ENCODE measurements at places on chromosomes 3 and 15. TPM values are rescaled to one million over a fixed set of nuclear protein-coding genes. Genes with fewer than 3 reads are reported as not detected.
A peak's percentile ranks its signal among the peaks of the same experiment; 100 is the strongest.

DNA sequence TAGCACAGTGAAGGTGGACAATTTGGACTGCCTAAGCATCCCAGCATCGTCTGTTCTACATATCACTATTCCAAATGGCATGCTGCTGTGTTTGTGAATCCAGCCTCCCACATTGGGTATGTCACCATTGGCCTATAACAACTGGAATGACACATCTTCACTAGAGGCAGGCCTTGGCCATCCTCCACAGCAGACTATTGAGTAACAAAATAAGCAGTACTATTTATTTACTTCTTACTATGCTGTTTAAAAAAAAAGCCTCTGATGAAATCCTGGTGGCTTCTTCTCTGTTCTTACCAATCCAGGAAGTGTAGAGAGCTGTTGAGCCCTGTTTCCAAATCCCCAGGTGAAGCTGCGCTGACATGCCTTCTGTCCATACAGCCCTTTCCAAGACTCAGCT lies 30.6 kb upstream of the CERS3 start:
- peak; percentile 77 for DNase-seq
- no peak overlapping the region for H3K4me3 ChIP-seq
- H3K4me1 ChIP-seq, result peaks cover 11% of the 10 kb centered on the region

CYP1A1 gene
- 3.0 TPM for total RNA-seq

GRCh38 chr3:15011174-15011573 lies 53.9 kb downstream of the MRPS25 start:
- peaks cover 27% of the 10 kb centered on the region for H3K4me1 ChIP-seq
- no peaks in the 10 kb centered on the region for H3K27me3 ChIP-seq
- peak overlapping the region; percentile 63 for H3K27ac ChIP-seq
- no peaks in the 10 kb centered on the region for H3K36me3 ChIP-seq
- H3K4me3 ChIP-seq, result no peak overlapping the region

GRCh38 chr3:100359035-100359434 lies 24.5 kb downstream of the NIT2 start:
- no peaks in the 10 kb centered on the region for H3K4me1 ChIP-seq
- no peaks in the 10 kb centered on the region for H3K27me3 ChIP-seq
- no peak for DNase-seq
- no peaks in the 10 kb centered on the region for H3K36me3 ChIP-seq
- no peak overlapping the region for H3K27ac ChIP-seq
- H3K4me3 ChIP-seq, result no peak overlapping the region

WNT5A gene
- 1.8 TPM for total RNA-seq

ANKUB1 gene
- total RNA-seq, result not detected

- H3K27ac ChIP-seq, result peak overlapping the region; percentile 64
- no peak overlapping the region for H3K4me3 ChIP-seq
- DNase-seq, result no peak
- no peaks in the 10 kb centered on the region for H3K27me3 ChIP-seq
- H3K4me1 ChIP-seq, result peaks cover 59% of the 10 kb centered on the region
Measured at GRCh38 chr15:99720533-99720932, 12.7 kb downstream of the LYSMD4 start.

- H3K27me3 ChIP-seq, result peaks cover 12% of the 10 kb centered on the region
- no peaks in the 10 kb centered on the region for H3K4me1 ChIP-seq
- H3K4me3 ChIP-seq, result no peak overlapping the region
- H3K36me3 ChIP-seq, result no peaks in the 10 kb centered on the region
- DNase-seq, result no peak
Measured at GRCh38 chr15:40242213-40242599, 3.3 kb downstream of the PAK6 start.

USP13 gene
- total RNA-seq, result 117 TPM

RFTN1 gene
- 10.7 TPM for total RNA-seq

DNA sequence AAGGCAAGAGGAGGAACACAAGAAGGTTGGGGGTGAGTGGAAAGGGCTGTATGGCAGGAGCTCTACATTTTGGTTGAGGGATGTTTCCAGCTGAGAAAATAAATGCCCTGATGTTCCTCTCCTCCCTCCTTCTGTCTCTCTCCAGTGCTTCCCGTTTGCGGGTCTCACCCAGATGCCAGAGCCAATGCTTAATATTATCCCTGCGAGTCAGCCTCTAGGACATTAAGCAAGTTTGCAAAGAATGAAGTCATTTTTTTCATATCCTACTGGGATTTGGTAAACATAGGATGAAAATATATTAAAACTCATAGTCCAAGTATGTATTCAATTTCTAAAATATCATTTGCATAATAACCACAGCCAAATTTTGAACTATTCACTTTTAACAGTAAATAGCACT lies 295.9 kb downstream of the CADM2 start:
- no peaks in the 10 kb centered on the region for H3K27me3 ChIP-seq
- H3K4me3 ChIP-seq, result no peak overlapping the region
- H3K27ac ChIP-seq, result no peak overlapping the region

DNA sequence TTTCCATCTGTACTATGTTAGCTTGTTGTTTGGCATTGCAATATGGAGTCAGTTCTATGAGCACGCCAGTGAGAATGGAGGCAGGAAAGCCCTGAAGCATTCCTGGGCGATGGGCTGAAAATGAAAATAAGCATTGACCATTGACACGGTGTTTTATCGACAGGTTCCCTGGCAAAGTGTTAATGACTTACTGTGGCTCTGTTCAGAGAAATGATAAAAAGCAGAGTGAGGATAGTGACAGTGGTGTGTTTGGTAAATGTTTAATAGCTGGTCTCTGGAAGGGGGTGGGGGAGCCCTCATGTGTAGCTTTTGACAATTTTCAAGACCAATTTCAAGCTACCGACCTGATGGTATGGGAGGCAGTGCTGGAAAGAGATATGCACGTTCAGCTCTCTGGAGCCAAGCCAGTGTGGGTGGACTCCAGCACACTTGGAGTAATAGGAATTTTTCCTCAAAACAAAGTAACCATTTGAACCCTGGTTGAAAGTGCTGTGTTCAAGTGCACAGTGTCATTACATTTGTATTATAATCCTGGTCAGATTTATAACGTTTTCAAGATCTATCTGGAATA lies 341.7 kb upstream of the ROBO2 start:
- H3K27ac ChIP-seq, result no peak overlapping the region
- H3K4me3 ChIP-seq, result no peak overlapping the region
- H3K36me3 ChIP-seq, result no peaks in the 10 kb centered on the region
- no peak for DNase-seq
- H3K4me1 ChIP-seq, result no peaks in the 10 kb centered on the region

TNIK gene
- total RNA-seq, result 19.7 TPM

- peak overlapping the region; percentile 99 for H3K27ac ChIP-seq
- no peaks in the 10 kb centered on the region for H3K27me3 ChIP-seq
- H3K36me3 ChIP-seq, result no peaks in the 10 kb centered on the region
- peak overlapping the region; percentile 90 for H3K4me3 ChIP-seq
- peaks cover 75% of the 10 kb centered on the region for H3K4me1 ChIP-seq
Measured at GRCh38 chr15:60394689-60395097, 3.1 kb downstream of the ANXA2 start.

DNA sequence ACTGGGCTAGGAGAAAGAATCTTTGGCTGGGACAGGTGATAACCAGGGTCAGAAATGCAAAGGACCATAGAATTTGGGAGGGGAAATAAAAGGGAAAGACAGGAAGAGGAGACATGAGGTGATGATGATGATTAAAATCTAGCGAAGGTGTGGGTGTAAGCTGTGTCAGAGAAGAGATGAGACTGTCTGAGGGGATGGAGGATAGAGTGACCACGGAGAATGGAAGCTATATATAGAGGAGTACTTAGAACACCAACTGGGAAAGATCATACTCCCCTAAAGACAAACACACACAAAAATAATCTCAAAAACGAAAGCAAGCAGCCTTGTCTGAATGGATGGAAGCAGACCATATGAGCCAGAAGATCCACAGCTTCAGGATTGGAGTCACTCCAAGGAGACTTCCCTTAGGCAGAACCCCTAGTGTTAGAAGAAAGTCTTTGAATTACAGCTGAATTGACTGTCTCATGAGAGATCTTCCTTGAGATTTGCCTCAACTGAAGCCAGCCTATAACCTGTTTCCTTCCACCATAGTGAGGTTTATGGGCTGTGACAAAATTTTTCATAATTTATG lies 115.2 kb upstream of the DAZL start:
- no peaks in the 10 kb centered on the region for H3K36me3 ChIP-seq
- no peak overlapping the region for H3K4me3 ChIP-seq
- DNase-seq, result no peak
- H3K4me1 ChIP-seq, result peaks cover 10% of the 10 kb centered on the region

DNA sequence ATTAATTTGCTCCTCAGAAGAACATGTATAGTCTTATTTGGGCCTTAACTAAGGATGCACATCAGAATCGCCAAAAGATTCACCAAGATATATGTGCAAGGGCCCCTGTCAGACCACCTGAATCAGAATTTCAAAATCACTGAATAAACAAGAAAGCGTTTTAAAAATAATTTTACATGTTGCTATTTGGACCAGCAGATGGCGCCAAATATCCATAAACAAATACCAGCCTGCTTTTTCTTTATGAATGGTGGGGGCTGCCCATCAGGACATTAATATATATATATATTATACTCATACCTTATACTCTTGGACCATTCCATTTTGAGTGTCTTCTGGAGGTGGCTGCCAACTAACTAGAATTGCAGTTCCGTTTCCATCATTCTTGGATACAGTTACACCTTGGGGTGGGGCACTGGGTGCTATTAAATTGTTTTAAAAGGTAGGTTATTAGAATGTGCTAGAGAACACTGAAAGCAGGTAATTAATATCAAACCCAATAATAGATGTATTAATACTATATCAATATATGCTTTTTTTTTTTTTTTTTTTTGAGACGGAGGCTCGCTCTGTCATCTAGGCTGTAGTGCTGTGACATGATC lies 1108.3 kb downstream of the ROBO1 start:
- no peak for DNase-seq
- H3K36me3 ChIP-seq, result no peaks in the 10 kb centered on the region
- H3K4me3 ChIP-seq, result no peak overlapping the region
- H3K27ac ChIP-seq, result no peak overlapping the region
- H3K27me3 ChIP-seq, result no peaks in the 10 kb centered on the region
- H3K4me1 ChIP-seq, result no peaks in the 10 kb centered on the region

CLSTN2 gene
- total RNA-seq, result 4.4 TPM

DNA sequence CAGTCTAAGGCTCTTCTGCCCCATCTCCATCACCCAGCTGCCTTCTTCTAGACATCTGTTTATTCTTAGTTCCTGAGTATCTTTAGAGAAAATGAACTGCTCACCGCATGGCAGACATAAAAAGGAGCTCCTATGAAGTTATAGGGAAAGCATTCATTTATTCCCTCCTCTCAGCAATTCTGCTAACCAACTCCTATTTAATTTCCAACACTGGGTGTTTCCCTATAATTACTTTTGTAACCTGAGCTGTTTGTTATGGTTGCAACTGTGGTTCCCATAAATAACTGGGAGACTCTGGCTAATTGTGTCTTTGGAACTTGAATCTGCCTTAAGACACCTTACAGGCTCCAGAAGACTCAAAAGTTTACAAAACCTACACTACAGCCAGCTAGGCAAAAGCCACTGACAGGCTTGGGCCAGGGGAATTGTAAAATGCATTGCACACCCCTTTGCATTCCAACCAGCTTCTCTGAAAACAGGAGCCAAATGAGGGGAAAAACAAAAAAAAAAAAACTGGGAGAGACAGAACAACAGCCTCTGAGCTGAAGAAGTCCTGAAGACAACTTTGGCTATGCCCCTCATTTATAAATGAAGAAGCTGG lies 231.5 kb upstream of the FEZF2 start:
- H3K36me3 ChIP-seq, result no peaks in the 10 kb centered on the region
- H3K27me3 ChIP-seq, result no peaks in the 10 kb centered on the region
- no peaks in the 10 kb centered on the region for H3K4me1 ChIP-seq
- no peak overlapping the region for H3K27ac ChIP-seq
- H3K4me3 ChIP-seq, result no peak overlapping the region

SCG5 gene
- not detected for total RNA-seq

- H3K27ac ChIP-seq, result no peak overlapping the region
- H3K27me3 ChIP-seq, result no peaks in the 10 kb centered on the region
- no peaks in the 10 kb centered on the region for H3K4me1 ChIP-seq
Measured at GRCh38 chr15:95615436-95615835, 715.1 kb upstream of the NR2F2 start.

Measured in gastrocnemius medialis (tissue), 4 donors.